ENCODE measurements at places on chromosomes 5 and 9.
A peak's percentile ranks its signal among the peaks of the same experiment; 100 is the strongest.

DNA sequence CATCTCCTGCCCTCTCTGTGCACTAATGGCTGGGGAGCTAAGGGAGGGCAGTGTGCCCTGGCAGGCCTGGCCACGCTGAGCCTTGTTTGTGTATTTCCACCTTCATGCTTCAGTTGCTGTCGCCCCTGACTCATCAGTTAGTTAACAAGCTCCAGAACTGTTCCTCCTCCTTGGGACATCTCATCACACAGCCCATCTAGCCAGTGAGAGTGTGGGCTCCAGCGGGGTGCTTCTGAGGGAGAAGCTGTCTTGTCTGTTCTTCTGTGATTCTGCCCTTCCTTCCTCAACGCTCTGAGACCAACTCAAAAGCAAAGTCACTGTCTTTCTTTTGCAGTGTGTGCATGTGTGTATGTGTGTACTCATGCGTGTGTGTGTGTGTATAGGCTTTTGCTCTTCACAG lies 58.3 kb upstream of the CPEB4 start:
- H3K27ac ChIP-seq = no peak overlapping the region
- H3K4me3 ChIP-seq = no peak overlapping the region
- H3K4me1 ChIP-seq = peaks cover 60% of the 10 kb centered on the region
- DNase-seq = peak; percentile 27
- no peaks in the 10 kb centered on the region for H3K36me3 ChIP-seq

GRCh38 chr5:125134216-125135081 lies 388.0 kb upstream of the ZNF608 start:
- no peak for DNase-seq
- no peaks in the 10 kb centered on the region for H3K36me3 ChIP-seq
- no peaks in the 10 kb centered on the region for H3K4me1 ChIP-seq
- no peak overlapping the region for H3K4me3 ChIP-seq
- no peak overlapping the region for H3K27ac ChIP-seq
- no peaks in the 10 kb centered on the region for H3K27me3 ChIP-seq

DNA sequence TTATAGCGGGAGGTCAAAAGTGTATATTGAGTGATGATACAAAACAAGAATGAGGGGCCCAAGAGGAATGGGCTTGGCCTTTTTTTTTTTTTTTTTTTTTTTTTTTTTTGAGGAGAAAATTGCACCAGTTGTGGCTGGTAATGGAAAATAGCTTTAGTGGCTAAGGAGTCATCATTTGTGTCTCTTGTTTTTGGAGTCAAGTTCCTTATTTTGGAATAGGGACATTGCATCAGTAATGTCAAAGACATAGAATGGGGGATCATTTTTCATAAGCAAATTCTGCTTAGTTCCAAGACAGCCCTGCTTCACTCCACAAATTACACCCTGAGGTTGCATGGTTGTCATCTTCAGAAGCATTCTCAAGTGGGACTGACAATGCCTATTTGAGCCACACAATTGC lies 137.4 kb downstream of the STK32A start:
- no peak overlapping the region for H3K27ac ChIP-seq
- no peak for DNase-seq
- H3K4me1 ChIP-seq = no peaks in the 10 kb centered on the region
- no peaks in the 10 kb centered on the region for H3K27me3 ChIP-seq
- no peak overlapping the region for H3K4me3 ChIP-seq

GRCh38 chr5:81751836-81752643 lies 1.1 kb upstream of the SSBP2 start:
- DNase-seq = no peak
- no peak overlapping the region for H3K4me3 ChIP-seq
- peaks cover 27% of the 10 kb centered on the region for H3K4me1 ChIP-seq
- H3K36me3 ChIP-seq = no peaks in the 10 kb centered on the region
- no peaks in the 10 kb centered on the region for H3K27me3 ChIP-seq

- no peaks in the 10 kb centered on the region for H3K27me3 ChIP-seq
- no peaks in the 10 kb centered on the region for H3K36me3 ChIP-seq
- no peaks in the 10 kb centered on the region for H3K4me1 ChIP-seq
- H3K4me3 ChIP-seq = no peak overlapping the region
These were observed 275.0 kb downstream of the ARHGEF28 start for GRCh38 chr5:73901043-73901442.

GRCh38 chr5:81265101-81265500 lies 32.0 kb downstream of the CKMT2 start:
- no peak overlapping the region for H3K27ac ChIP-seq
- H3K36me3 ChIP-seq = peaks cover 2% of the 10 kb centered on the region
- H3K4me3 ChIP-seq = no peak overlapping the region
- DNase-seq = no peak
- H3K27me3 ChIP-seq = no peaks in the 10 kb centered on the region
